ENCODE measurements at places on chromosomes 2 and 18. TPM values are rescaled to one million over a fixed set of nuclear protein-coding genes. Genes with fewer than 3 reads are reported as not detected.

DNA sequence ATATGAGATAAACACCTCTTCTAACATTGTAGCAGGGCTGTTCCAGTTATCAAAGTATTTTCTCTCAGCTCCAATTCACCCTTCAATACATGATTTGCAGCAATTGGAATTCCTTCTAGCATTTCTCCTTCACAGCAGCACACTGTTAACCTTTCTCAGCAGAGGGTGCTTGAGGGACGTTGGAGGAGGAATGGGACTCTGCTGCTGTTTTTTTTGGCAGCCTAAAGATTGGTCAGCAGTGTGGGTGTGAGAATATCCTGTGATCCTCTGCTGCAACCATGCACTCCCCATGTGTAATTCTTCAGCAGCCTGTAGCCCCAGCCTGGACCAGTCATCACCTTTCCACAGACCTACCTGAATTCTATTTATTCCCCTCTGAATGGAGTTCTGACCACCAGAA is 1708.9 kb upstream of the CELF4 start:
- no peaks in the 10 kb centered on the region for H3K27me3 ChIP-seq
- peaks cover 13% of the 10 kb centered on the region for H3K4me1 ChIP-seq
- no peaks in the 10 kb centered on the region for H3K36me3 ChIP-seq
- no peak overlapping the region for H3K27ac ChIP-seq
- peak; percentile 46 for DNase-seq

- no peak for DNase-seq
- H3K27me3 ChIP-seq, result no peaks in the 10 kb centered on the region
- no peaks in the 10 kb centered on the region for H3K36me3 ChIP-seq
- no peak overlapping the region for H3K4me3 ChIP-seq
- H3K27ac ChIP-seq, result no peak overlapping the region
- H3K4me1 ChIP-seq, result no peaks in the 10 kb centered on the region
Observed at GRCh38 chr2:27798486-27798885, 27.0 kb downstream of the MRPL33 start.

DNA sequence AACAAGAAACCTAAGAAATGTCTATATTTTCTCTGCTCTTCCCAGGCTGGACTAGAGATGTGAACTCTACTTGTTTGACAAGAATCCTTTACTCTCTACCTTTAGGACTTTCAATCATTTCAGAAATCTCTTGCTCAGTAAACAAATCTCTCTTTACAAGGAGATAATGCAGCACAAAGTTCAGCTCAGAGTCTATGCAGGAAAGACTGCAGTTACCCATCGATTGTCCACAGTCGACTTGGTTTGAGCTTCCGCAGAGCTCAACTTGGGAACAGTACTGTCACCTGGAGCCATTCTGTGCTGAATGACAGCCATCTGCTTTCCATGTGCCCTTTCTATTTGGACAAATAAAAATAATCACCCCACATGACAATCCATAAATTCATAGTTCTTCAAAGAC is 259.7 kb upstream of the STON1 start:
- no peak overlapping the region for H3K4me3 ChIP-seq
- DNase-seq, result no peak
- H3K27ac ChIP-seq, result no peak overlapping the region
- H3K27me3 ChIP-seq, result no peaks in the 10 kb centered on the region

KIF1A gene
- total RNA-seq, result 14.1 TPM

- no peaks in the 10 kb centered on the region for H3K4me1 ChIP-seq
- peaks cover 15% of the 10 kb centered on the region for H3K27me3 ChIP-seq
- DNase-seq, result no peak
- H3K27ac ChIP-seq, result no peak overlapping the region
Observed at GRCh38 chr2:383888-384287, 96.0 kb upstream of the ALKAL2 start.

- no peaks in the 10 kb centered on the region for H3K27me3 ChIP-seq
- no peaks in the 10 kb centered on the region for H3K4me1 ChIP-seq
- no peak overlapping the region for H3K27ac ChIP-seq
- H3K4me3 ChIP-seq, result no peak overlapping the region
- no peaks in the 10 kb centered on the region for H3K36me3 ChIP-seq
Observed at GRCh38 chr18:28267878-28268625, 91.1 kb upstream of the CDH2 start.

- no peak for DNase-seq
- no peaks in the 10 kb centered on the region for H3K36me3 ChIP-seq
- H3K27ac ChIP-seq, result no peak overlapping the region
- no peak overlapping the region for H3K4me3 ChIP-seq
Observed at GRCh38 chr2:12807907-12808810, 91.4 kb downstream of the TRIB2 start.

Measured in cardiac muscle cell (in vitro differentiated cells and primary cell).